DMS 273 treated with DMSO at 0.1 percent for 48 hours (cell line): ENCODE measurements at places on chromosomes 2 and 18.

DNA sequence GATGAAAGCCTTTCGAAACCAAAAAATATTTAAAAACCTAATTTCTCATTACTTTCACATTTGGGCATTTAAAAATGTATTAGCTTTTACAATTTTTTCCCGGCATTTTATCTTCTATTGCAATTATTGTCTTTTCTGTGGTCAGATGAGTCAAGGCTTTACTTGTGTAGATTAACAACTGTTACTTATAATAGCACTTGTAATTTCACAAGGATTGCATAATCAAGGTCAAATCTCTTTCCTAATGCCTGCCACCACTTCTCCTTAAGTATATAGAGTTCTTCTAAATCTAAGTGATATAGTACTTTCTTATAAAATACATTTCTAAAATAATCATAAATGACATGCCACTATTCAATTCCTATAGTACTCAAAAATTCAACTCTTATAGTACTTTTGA is 67.2 kb downstream of the SLC8A1 start:
- DNase-seq: no peak

DNA sequence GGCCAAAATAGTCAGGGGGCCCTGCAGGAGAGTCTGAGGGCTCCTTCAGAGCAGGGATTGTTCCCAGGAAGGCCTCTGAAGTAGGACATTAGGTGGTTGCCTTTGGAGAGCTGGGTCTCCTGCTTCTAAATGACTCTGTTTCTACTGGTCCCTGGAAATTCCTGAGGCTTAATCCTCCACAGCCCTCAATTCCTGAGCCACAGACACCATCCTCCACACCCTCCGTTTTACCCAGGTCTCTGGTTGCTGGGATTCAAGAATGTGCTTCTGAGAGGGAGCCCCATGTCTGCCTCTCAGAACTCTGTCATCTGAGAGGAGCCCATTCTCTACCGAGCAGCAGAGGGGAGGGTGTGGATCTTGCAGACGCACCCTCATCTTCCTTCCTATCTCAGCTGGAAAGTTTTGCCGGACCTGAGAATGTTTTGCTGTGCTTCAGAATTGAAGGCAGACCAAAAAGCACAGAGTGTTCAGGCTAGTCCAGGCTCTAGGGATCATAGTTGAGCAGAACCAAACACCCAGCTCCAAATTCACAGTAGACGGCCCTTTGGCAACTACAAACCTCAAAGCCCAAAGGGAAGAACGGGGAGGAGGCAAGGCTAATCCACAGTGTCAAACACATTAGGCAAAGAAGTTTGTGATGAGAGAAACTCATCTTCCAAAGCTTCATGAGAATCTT is 8.1 kb downstream of the VIT start:
- no peak for DNase-seq

DNA sequence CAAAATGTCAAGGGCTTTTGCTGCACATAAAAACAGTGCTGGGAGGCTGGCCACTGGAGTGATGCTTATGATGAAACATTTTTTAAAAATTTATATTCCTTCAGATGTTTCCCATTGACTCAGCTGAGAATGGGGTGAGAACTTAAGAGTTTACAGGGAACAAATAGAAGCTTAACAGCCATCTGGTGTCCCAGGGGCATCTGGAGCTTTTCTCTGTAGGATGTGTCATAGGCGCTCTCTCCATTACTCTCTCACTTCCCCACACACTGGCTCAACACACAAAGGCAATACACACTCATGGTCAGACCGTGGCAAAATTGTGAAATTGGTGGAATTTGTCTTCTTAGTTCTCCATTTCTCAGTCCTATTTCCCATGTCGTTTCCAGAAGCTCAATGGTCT is 783.1 kb upstream of the LRRTM1 start:
- DNase-seq: no peak

GRCh38 chr2:43123981-43124686 is 102.3 kb downstream of the ZFP36L2 start:
- DNase-seq: no peak

DNA sequence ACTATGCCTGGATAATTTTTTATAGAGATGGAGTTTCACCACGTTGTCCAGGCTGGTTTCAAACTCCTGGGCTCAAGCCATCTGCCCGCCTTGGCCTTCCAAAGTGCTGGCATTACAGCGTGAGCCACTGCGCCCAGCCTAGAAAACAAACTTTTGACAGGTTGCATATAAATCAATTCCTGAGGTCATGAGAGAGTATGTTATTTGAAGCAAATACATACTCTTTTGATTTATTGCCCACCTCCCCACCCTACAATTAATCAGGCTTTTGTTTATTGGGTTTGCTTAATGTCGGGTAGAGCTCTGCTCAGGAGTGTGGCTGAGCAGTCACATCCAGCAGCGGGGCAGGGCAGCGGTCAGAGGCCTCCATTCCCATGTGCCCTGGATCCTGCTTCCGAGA is 37.9 kb upstream of the ASB1 start:
- no peak for DNase-seq

DNA sequence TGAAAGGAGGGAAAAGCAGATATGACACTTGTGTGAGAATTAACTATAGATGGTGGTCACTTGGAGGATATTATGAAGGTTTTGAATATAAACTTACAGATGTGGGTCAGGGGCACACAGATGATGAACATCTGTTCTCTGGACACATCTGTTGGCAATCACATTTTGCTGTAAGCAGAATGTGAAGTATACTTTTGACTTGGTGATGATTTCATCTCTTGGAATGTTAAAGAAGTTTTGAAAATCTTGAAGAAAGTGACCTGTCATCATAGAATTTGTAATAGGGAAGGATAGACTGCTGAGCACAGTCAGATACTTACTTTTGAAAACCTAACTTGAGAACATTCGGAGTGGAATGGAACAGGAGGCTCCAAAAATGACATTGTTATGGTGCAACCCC is 40.2 kb downstream of the PIKFYVE start:
- no peak for DNase-seq

DNA sequence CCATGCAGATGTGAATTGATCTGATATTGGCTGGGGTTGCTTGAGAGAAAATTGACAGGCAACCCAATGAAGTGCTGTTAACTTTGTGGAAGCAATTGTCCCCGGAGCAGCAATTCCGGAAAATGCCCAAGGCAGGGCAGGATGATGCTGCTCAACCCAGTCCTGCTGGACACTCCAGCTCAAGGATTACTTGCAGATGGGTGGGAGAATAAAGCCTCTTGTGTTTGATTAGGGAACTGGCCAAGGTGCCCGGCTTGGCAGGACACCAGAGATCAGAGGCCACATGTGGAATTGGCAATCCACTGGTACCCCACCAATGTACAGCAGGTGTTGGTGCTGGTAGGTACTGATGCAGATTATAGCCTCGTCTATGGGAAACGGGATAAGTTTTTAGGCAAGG is 12.3 kb upstream of the C2orf42 start:
- DNase-seq: no peak
